ENCODE measurements at places on chromosomes 12 and 14. TPM values are rescaled to one million over a fixed set of nuclear protein-coding genes. Genes with fewer than 3 reads are reported as not detected.

GRCh38 chr14:63770187-63770807 is 42.4 kb upstream of the SGPP1 start:
- no peaks in the 10 kb centered on the region for H3K27me3 ChIP-seq
- peak; percentile 57 for DNase-seq
- H3K4me3 ChIP-seq: no peak overlapping the region
- H3K27ac ChIP-seq: no peak overlapping the region
- no peaks in the 10 kb centered on the region for H3K36me3 ChIP-seq

DNA sequence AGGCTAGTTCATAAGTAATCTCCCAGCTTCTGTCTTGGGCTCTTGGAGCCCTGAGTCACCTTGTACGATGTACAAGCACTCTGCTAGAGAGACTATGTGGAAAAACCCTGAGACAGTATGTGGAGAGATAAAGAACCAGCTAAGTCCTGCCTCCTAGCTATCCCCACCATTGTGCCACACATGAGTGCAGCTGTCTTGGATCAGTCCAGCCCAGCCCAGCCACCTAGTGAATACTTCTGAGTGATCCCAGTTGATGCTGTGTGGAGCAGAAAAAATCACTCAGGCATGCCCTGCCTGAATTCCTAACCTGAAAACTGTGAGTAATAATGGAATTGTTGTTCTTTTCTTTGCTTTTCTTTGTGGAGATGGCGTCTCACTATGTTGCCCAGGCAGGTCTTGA is 5.1 kb upstream of the SERPINA6 start:
- H3K4me3 ChIP-seq: no peak overlapping the region
- DNase-seq: no peak
- no peak overlapping the region for H3K27ac ChIP-seq
- no peaks in the 10 kb centered on the region for H3K36me3 ChIP-seq
- peaks cover 68% of the 10 kb centered on the region for H3K4me1 ChIP-seq

Gene EP400
- 8.4 TPM for total RNA-seq

Gene RPS6KL1
- total RNA-seq: 8.1 TPM

DNA sequence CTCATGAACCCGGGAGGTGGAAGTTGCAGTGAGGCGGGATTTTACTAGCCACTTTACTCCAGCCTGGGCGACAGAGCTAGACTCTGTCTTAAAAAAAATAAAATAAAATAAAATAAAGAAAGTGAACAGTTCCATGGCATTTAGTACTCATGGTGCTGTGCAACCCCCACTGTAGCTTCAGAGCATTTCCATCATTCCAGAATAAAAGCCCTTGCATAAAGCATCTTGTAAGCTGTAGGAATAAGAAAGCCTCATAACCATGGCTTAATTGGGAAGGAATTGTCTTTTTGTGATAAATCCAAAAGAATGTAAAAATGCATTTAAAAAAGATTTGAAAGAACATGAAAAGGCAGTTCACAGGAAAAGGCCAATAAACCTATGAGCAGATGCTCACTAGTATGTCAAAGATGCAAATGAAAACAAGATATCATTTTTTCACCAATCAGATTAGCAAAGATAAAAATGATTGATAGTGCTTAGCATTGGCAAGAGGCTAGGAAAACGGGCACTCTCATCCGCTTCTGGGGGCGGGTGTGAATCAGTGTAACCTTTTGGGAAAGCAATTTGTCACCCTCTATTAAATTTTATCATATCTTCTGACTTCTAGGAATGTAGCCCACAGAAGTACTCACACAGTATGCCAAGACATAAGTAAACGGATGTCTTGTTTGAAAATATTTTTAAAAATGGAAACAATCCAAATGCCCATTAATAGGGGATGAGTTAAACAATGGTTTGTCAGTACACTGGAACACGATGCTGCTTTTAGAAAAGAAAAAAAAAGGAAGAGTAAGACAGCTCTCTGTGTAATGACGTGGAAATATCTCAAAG is 46.6 kb downstream of the CFAP251 start:
- no peak overlapping the region for H3K27ac ChIP-seq
- H3K27me3 ChIP-seq: no peaks in the 10 kb centered on the region
- no peaks in the 10 kb centered on the region for H3K36me3 ChIP-seq
- H3K4me1 ChIP-seq: peaks cover 7% of the 10 kb centered on the region

DNA sequence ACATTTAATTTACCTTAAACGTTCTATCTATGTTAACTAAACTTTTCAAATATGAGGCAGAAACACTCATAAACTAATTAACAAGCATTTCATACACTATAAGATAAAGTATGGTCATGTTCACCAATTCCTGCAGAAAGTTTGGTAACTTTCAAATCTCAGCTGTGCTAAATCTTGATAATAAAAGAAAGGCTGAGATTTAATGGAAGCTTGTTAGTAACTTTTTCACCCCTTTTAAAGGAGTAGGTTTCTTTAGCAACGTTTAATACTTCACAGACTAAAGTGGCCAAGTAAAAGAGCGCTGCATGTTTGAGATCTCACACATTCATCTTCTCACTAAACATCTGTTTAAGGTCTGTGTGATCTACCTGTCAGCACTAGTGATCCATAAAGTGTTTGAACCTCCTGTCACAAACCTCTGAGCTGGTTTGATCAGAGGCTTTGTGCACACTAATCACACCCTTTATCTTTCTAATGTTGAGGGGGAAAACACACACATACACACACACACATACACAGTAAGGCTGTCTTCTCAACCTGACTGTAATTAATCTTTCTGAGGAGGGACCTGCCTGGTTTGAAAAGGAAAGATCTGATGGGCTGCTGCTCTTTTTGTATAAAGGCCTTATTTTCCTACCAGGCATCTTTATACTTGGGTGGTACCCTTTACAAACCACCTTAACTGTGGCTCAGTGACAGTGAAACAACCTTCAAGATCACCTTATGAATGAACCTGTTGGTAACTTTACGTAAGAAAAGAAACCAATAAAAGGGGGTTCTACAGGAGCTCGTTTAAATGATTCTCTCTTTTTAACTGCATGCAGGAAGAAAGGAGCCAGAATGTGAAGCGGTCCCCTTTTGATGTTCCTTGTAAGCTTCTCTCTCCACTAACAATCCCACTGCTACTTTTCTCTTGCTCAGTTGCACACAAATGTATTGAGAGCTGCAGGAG is 244.2 kb downstream of the SOX5 start:
- no peaks in the 10 kb centered on the region for H3K27me3 ChIP-seq
- H3K36me3 ChIP-seq: no peaks in the 10 kb centered on the region
- no peak overlapping the region for H3K4me3 ChIP-seq
- H3K27ac ChIP-seq: no peak overlapping the region
- no peak for DNase-seq

DNA sequence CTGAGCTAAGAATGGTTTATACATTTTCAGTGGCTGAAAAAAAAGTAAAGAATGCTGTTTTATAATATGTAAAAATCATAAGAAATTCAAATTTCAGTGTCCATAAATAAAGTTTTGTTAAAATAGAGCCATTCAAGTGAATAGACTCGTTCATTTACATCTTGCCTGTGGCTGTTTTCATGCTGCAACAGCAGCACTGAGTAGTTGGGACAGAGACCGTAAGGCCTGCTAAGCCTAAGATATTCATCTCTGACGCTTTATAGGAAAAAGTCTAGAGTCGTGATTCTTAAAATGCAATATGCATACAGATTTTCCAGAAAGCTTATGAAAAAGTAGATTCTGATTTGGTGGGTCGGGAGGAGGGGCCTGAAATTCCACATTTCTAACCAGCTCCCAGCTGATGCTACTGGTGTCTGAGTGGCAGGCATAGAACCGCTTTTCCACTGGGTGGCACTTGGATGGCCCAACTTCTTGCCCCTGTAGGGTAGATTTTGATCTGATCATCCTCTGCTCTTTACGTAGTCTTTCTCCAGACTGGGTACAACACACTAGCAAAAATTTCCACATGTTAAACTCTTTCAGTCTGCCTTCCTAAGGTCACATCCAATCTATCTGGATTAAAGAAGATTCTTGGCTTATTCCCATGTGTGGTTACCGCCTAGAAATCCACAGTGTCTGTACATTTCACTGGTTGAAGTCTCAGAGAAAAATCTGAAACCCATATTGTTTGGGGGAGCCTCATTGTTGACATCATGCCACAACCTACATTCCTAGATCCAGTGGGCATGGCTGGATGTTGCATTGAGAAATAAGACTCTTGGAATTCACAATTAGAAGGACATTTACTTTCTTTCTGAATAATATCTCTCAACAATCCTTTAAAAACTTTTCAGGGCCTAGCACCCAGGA is 151.2 kb downstream of the C12orf75 start:
- no peak overlapping the region for H3K27ac ChIP-seq
- DNase-seq: no peak
- no peaks in the 10 kb centered on the region for H3K27me3 ChIP-seq
- no peaks in the 10 kb centered on the region for H3K4me1 ChIP-seq

GRCh38 chr14:94548999-94549985 is 11.9 kb upstream of the SERPINA4 start:
- H3K27me3 ChIP-seq: no peaks in the 10 kb centered on the region
- peak; percentile 56 for DNase-seq
- peak overlapping the region; percentile 58 for H3K4me3 ChIP-seq
- H3K36me3 ChIP-seq: no peaks in the 10 kb centered on the region
- H3K27ac ChIP-seq: no peak overlapping the region

DNA sequence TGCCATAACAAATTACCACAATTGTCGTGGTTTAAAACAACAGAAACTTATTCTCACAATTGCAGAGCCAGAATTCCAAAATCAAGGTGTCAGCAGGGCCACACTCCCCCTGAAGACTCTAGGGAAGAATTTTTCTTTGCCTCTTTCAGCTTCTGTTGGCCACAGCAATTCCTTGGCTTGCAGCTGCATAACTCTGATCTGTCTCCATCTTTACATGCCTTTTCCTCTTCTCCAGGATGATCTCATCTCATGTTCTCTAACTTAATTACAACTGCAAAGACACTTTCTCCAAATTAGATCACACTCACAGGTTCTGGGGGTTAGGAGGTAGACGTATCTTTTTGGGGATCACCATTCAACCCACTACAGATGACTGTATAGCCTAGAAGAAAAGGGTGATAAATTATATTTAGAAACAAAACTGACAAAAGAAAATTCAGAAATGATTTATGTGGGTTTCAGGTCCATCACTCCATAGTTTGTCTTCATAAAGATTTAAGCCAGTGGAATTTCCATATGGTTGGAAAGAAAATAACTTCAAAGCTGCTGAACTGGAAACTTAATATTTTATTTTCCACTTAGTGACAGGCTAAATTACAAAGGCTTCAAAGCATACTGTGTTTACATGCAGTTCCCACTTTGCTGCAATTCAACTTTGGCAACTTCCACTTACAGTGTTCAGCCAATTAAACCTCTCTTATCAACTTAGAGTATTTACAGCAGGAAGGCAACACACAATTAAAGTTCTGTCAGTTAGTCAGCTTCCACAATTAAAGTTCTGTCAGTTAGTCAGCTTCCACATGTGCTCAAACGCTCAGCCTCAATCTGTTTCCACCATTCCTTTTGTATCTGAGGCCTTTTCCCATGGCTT is 213.3 kb downstream of the EPS8 start:
- no peak for DNase-seq
- H3K36me3 ChIP-seq: no peaks in the 10 kb centered on the region

DNA sequence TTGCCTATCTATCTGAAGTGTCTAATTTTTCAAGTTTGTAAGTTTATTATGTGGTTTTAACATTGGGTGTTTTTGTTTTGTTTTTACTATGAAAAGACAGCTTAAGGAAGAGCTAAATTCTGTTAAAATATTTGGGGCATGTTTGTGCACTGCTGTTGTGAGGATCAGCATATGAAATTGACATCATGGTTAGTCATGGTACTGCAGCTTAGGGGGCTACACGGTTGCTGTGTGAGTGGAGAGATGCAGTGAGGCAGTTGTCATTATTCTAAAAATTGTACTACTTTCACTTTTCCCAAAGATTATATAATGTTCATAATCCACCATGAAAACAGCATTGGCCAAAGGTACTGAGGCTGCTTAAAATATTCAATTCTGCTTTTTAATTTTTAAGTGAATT is 49.0 kb downstream of the ZC3H14 start:
- H3K27ac ChIP-seq: no peak overlapping the region
- H3K4me1 ChIP-seq: peaks cover 17% of the 10 kb centered on the region
- H3K4me3 ChIP-seq: no peak overlapping the region
- DNase-seq: no peak

GRCh38 chr14:67882986-67883555 is 63.5 kb downstream of the RAD51B start:
- H3K4me1 ChIP-seq: no peaks in the 10 kb centered on the region
- H3K36me3 ChIP-seq: no peaks in the 10 kb centered on the region

GRCh38 chr12:62260733-62261683 is 804 bp downstream of the USP15 start:
- DNase-seq: peak; percentile 47
- peak overlapping the region; percentile 86 for H3K27ac ChIP-seq
- no peaks in the 10 kb centered on the region for H3K36me3 ChIP-seq
- H3K4me3 ChIP-seq: peak overlapping the region; percentile 95
- peaks cover 36% of the 10 kb centered on the region for H3K4me1 ChIP-seq

Gene IL26
- not detected for total RNA-seq

Gene PROX2
- total RNA-seq: not detected

Gene LTBP2
- 0.20 TPM for total RNA-seq

DNA sequence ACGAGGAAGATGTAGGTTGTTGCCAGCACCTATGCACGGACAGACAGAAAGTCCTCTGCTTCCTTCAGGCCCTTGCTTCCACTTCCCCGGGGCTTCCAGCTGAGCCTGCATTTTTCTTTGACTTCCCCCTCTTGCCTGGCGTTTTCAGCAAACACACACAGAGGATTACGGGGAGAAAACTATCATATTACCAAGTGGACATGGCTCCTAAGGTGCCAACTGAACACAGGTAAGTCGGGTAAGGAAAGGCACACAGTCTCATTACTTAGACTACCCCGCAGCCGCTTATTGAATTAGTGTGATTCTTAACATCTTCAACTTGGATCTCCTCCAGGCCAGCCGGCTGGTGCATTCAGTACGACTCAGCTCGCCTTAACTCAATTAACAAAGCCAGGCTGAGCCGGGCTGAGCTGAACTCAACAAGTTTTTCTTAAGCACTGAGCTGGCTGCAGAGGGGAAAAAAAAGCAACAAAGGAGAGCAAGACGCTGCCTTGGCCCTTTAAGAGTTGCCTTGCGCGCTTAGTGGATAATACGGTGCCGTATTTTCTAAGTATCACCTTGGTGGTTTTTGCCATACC is 19.2 kb upstream of the MAP1LC3B2 start:
- no peak overlapping the region for H3K4me3 ChIP-seq
- no peak overlapping the region for H3K27ac ChIP-seq
- H3K4me1 ChIP-seq: no peaks in the 10 kb centered on the region
- H3K27me3 ChIP-seq: peaks cover 2% of the 10 kb centered on the region
- H3K36me3 ChIP-seq: no peaks in the 10 kb centered on the region

Gene NPFF
- total RNA-seq: 0.51 TPM

GRCh38 chr12:97714107-97714563 is 251.5 kb downstream of the RMST start:
- H3K4me3 ChIP-seq: no peak overlapping the region
- H3K4me1 ChIP-seq: no peaks in the 10 kb centered on the region
- no peaks in the 10 kb centered on the region for H3K27me3 ChIP-seq
- DNase-seq: no peak
- no peaks in the 10 kb centered on the region for H3K36me3 ChIP-seq
- H3K27ac ChIP-seq: no peak overlapping the region

DNA sequence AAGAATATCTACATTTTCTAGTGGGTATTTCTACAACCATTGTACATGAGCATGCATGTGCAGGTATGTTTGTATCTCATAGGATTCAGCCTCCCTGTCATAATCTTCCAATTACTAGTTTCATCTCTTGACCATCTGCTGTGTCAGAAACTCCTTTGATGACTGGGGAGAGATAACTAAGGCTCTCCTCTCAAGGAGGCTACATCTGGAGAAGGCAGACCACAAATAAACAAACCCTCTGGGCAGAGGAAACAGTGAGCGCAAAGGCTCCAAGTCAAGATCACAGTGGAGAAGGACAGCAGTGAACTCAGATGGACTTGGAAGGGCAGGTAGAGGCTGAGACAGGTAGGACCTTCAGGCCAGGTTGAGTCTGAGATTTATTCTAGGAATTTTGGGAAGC is 166.4 kb downstream of the PELI2 start:
- no peaks in the 10 kb centered on the region for H3K36me3 ChIP-seq
- H3K4me1 ChIP-seq: no peaks in the 10 kb centered on the region
- DNase-seq: no peak
- H3K27ac ChIP-seq: no peak overlapping the region

All from HepG2 (cell line).